A549 (cell line): ENCODE measurements at places on chromosomes 11 and 22. TPM values are rescaled to one million over a fixed set of nuclear protein-coding genes. Genes with fewer than 3 reads are reported as not detected.

- DNase-seq: no peak
These were observed 500.3 kb upstream of the TENM4 start for GRCh38 chr11:79940974-79941735.

- no peak for DNase-seq
These were observed 258.9 kb downstream of the DYNC2H1 start for GRCh38 chr11:103368145-103368544.

DNA sequence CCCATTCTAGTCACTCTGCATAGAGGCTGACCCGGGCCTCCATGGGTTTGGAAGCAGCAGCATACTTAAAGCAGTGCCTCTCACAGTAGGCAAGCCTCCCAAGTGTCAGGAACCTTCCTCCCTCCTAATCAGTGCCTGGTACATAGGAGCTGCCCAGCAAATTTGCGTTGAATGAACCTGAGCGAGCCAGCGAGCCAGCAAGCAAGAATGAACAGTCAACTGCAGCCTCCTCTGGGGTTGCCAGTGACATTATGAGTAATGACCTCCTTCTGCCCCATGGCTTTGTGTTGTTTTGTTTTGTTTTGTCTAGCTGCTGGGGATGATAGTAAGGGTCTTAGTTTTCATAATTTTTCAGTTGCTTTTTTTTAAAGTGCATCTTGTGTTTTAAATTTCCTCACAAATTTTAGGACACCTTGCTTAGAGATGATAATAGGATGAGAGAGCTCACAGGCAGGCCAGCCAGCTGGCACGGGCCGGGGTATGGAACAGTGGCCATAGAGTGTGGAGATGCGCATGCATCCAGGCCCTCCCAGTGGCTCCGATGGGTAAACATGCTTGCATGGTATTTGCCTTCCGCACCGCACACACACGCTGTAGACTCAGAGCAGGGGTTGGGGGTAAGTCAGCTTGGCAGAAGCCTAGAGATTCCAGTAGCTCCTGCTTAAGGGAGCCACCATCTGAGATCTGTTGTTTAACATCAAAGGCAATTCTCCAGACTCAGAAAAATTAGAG lies 36.1 kb downstream of the TTC12 start:
- no peak for DNase-seq

- no peak for DNase-seq
These were observed 9.2 kb upstream of the CELSR1 start for GRCh38 chr22:46546466-46547178.

- no peak for DNase-seq
These were observed 108.9 kb downstream of the KIRREL3 start for GRCh38 chr11:126891556-126892217.

The NKAPD1 gene
- polyA plus RNA-seq: 13.4 to 16.9 TPM (median 16.6 TPM) in 3 replicates

The BBOX1 gene
- not detected in 3 replicates for polyA plus RNA-seq

The SNX15 gene
- 17.0 to 18.4 TPM (median 17.7 TPM) in 3 replicates for polyA plus RNA-seq

The SYTL2 gene
- 10.8 to 15.5 TPM (median 11.6 TPM) in 3 replicates for polyA plus RNA-seq

The PRG3 gene
- not detected in 3 replicates for polyA plus RNA-seq

The SMTNL1 gene
- polyA plus RNA-seq: not detected in 3 replicates
